ENCODE measurements at places on chromosomes 5 and 9. TPM values are rescaled to one million over a fixed set of nuclear protein-coding genes. Genes with fewer than 3 reads are reported as not detected.

DNA sequence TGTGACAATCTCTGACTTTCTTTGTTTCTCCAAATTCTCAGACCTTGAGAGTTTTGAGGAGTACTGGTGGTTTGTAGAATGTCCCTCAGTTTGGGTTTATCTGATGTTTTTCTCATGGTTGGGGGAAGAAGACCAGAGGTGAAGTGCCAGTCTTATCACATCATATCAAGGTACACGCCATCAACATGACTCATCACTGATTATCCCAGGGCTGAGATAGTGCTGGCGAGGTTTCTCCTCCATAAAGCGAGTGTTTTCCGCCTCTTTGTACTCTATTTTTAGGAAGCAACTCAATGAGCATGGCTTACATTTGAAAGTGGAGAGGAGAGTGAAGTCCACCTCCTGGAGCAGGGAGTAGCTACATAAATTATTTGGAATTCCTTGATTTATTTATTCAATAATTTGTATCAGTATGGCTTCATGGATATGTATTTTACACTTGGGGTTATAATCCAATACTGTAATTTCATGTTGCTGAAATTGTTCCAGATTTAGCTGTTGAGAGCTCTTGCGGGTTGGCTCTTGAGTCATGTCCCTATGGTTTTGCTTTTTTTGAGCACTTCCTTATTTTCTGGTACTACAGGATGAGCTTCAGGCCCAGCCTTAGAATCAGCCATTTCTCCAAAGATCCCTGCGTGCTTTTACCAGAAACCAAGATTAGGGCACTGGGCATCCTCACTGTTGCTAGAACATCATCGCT lies 23.9 kb downstream of the DCANP1 start:
- no peak for DNase-seq

DNA sequence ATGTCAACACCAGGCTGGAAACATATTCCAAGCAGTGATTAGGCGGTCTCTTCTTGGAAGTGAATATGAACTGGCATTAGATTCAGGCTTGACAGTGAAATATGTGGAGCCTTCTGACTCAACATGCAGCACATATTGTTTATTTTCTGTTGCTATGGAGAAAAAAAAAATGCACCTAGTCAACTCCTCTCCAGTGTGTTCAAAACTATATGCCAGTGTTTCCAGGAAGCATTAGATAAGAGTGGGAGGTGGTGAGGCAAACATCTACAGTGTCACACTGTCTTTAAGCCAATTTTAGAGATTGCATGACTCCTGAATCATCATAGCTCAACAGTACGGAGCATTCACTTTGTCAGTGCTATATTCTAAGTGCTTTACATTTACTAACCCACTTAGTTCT lies 117.9 kb downstream of the HCN1 start:
- no peak for DNase-seq

DNA sequence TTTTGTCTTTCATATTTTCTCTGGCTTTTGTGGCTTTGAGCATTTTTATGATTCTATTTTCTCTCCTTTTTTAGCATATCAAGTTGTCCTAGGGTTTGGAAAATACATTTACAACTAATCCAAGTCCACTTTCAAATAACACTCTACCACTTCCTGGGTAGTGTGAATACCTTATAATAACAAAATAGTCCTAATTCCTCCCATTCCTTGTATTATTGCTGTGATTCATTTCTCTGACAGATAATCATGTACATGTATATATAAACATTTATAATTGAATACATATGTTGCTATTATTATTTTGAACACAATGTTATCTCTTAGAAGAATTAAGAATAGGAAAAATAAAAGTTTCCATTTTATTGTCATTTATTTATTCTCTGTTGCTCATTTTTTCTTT lies 14.9 kb upstream of the ADAM19 start:
- no peak for DNase-seq

MAMDC2 gene
- 16.0 TPM for total RNA-seq

PHYHD1 gene
- 0.23 TPM for total RNA-seq
